ENCODE measurements at places on chromosomes 6 and 20. TPM values are rescaled to one million over a fixed set of nuclear protein-coding genes. Genes with fewer than 3 reads are reported as not detected.

Gene PTPRA
- total RNA-seq, result 150 TPM

Gene TRIM31
- not detected for total RNA-seq

Gene LTB
- total RNA-seq, result not detected

Gene LATS1
- 37.0 TPM for total RNA-seq

Gene DACT2
- total RNA-seq, result 1.3 TPM

Gene CCN6
- not detected for total RNA-seq

Gene GTSF1L
- not detected for total RNA-seq

Gene SSTR4
- 3.0 TPM for total RNA-seq

- no peak for DNase-seq
Measured at GRCh38 chr20:32149566-32150170, 40.2 kb downstream of the TM9SF4 start.

- no peak for DNase-seq
Measured at GRCh38 chr6:38100380-38100779, 280.9 kb downstream of the ZFAND3 start.

- DNase-seq, result no peak
Measured at GRCh38 chr6:17632934-17633333, 32.8 kb downstream of the FAM8A1 start.

DNA sequence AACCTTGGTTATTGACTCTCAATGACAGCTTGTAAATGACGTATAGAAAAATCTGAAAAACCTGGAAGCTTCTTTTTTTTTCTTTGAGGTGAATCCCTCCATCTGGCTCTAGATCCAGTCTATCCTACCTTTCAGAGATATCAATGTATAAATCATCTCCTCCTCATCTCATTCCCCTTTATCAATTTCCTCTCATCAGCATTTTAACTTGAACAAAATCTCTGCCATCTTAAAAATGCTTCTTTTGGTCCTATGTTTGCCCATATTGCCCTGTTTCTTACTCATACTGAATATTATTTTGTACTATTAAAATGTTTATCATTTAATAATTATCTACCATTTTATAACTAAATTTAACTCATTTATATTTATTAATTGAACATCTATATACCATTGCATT, 306.7 kb upstream of the TSHZ2 start:
- DNase-seq, result no peak

- DNase-seq, result no peak
Measured at GRCh38 chr20:58352468-58352867, 36.6 kb upstream of the VAPB start.

GRCh38 chr20:15899967-15900366, 673.3 kb downstream of the KIF16B start:
- DNase-seq, result no peak

DNA sequence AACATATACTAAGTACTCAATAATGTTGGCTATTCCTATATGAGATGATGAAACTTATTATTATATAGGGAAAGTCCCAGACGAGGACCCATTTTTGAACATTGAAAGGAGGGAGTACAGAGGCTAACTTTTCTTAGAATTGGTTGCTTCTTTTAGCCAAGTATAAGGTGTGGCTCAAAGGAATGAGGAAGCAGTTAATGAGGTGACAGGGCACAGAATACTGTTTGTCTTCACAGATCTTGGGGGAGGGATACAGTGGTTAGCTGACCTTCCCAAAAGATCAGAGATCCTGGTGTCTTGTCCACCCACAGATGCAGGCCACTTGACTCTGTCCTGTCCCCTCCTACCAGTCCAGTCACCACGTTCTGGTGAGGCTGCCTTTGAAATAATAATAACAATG, 67.8 kb upstream of the EPB41L1 start:
- no peak for DNase-seq

DNA sequence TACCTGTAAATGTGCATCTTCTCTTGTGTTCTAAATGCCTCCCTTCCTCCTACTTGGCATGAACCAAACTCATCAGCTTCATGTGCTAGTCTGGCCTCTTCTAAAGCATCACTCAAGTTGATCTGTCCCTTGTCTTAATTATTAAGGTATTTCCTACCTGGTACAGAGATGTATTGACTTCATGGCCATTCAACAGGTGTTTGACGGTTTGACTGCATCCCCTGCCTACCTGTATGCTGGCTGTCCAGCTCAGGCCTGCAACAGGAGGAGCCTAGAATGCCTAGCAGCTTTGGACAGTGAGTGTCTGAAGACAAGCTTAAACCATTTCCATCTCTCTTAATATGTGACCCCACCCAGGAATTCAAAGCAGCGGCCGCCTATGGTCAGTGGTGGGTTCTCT, 24.6 kb downstream of the RIN2 start:
- no peak for DNase-seq

DNA sequence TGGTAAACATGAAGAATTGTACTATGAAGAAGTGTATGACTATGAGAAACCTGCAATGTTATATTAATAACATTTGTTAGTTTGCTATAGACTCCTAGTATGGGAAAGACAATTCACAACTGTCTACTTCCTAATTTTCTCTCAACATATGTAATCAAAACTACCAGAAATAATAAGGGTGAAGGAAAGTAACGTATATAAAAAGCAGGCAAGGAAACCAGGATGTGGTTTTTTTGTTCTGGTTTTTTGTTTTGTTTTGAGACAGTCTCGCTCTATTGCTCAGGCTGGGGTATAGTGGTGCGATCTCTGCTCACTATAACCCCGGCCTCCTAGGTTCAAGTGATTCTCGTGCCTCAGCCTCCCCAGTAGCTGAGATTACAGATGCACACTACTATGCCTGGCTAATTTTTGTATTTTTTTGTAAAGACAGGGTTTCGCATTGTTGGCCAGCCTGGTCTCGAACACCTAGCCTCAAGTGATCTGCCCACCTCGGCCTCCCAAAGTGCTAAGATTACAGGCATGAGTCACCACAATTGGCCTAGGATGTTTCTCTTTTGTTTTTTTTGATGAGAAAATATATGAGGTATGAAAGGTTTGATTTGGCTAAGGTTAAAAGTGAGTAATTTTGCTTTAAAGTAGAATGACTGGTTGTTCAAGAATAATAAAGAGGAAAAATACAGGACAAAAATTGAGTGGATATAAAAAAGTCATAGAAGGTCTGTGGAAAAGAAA, 83.1 kb downstream of the PTCHD4 start:
- no peak for DNase-seq

DNA sequence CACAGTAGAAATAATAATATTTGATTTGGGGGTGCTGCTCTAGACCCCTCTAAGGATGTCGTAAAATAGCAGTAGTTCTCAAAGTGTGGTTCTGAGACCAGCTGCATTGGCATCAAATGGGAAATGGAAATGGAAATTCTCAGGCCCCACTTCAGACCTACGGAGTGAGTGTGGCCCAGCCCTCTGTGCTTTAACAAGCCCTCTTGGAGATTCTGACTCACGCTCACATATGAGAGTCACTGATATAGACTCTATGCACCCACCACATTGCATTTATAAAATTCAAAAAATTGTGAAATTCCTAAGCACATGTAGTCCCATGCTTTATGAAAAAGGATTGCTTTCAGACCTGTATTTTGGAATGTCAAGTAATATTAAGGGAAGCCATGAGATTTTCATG, 14.2 kb upstream of the PPP1R16B start:
- DNase-seq, result no peak

DNA sequence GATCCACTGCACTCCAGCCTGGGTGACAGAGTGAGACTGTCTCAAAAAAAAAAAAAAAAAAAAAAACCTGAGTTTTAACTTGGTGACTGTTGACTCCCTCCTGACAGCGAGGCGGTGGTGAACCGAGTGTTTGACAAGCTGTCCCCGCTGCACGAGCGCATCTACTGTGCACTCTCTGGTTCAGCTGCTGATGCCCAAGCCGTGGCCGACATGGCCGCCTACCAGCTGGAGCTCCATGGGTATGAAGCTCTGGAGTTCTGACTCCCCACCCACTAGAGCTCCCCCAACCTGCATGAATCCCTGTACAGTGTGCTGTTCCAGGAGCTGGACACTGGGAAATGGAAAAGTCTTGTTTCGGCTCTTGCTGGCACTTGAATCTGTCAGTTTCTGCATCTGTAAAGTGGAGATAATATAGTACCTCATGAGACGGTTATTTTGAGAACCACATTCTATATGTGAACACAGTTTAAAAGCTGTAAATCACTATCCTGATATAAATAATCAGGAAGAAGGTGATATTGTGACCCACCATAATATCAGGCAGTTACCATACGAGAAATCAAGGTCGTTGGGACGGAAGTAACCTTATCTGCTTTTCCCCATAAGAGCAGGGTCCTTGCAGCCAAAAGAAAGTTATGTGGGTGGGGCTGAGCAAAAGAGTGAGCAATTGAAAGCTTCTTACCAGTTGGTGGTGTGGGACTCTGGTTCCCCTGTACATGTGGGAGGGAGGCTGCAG, 3.3 kb downstream of the PSMB9 start:
- DNase-seq, result no peak

DNA sequence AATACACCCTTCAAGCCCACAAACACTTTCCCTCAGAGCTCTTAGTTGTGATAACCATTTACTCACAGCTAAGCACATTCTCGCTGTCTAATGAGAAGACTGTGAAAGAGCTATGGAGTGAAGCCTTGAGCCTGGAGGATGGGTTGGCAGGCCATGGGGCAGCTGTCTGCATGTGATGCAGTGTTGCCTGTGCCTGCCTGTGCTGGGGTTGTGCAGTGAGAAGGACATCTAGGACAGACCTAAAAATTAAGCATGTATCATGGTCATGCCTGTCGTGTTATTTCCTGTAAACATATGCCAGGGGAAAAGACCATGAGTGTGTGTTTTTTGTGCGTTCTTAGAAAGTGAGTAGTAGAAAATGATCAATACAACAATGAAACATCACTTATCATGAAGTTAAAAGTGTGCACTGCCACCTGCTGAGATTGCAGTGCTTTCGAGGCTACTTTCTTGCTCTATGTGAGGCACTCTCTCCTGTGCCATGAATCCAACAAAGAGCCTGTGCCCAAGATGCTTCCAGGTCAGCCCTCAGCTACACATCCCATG, 8.1 kb upstream of the ZC3H12D start:
- no peak for DNase-seq

DNA sequence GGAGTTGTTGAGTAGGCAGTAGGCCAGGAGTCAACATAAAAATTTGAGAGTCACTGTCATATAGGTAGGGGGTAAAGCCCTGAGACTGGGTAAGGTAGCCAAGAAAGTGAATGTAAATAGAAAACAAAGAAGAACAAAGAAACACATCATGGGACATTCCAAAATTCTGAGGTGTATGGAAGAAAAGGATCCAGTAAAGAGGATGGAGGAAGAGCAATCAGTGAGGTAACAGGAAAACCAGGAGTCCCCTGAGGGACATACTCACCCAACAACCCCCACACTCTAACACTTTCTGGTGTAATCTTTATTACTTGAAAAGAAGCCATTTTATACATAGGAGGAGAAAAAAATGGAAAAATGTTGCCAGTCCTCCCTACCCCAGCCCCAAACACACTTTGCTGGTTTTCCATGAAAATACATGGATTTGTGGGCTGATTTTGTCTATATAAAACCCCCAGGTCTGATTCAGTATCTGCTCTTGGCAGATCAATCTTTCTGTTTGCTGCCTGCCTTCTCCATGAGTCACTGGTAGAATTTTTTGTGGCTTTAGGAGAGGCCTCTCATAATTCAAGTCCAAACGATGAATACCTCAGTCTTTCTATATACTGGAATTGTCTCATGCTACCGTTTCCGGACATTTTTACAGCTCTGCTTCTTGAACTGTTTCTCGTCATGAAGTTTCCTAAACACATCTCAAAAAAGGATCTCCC, 271.4 kb upstream of the MAN1A1 start:
- no peak for DNase-seq

DNA sequence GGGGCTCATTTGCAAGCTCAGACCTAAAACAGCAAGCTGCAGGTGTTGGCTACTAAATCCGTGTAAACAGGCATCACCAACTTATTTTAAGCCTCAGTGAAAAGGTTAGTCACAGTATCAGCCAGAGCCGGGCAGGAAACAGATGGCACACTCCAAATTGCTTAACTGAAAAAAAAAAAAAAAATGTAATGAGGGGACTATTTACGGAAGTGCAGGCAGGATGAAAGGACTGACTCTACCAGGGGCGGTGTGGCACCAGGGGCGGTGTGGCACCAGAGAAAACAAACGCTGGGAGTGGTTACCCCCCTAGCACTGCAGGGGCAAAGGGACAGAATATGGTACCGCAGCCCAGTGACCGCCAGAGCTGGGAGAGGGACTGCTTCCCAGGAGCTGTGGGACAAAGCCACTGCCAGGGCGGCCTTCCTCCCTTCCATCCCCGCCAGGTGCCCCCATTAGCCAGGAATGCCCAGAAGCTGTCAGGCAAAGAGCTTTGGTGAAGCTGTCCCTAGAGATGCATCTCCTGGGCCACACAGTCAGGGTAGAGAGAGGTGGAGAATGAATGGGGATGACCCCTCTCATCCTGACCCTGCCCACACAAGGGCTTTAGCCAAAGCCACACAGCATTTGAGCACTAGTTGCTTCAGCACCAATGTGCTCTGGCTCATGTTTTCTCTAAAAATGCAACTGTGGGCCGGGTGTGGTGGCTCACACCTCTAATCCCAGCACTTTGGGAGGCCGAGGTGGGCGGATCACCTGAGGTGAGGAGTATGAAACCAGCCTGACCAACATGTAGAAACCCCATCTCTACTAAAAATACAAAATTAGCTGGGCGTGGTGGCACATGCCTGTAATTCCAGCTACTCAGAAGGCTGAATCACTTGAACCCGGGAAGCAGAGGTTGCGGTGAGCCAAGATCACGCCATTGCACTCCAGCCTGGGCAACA, 39.6 kb upstream of the GFOD1 start:
- DNase-seq, result no peak

DNA sequence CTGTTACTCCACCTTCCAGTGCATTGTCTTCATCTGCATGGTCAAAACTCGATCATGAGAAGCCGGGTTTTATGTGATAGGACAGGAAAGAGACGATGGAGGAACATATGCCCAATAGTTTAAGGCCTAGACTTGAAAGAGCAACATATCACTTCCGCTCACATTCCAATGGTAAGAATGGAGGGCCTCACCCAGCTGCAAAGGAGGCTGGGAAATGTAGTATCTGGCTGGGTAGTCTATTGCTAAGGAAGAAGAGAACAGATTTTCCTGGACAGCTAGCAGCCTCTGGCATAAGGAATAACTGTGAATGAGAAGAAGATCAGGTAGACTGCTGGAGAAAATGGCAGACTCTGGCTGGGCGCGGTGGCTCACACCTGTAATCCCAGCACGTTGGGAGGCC, 19.2 kb downstream of the FITM2 start:
- no peak for DNase-seq

DNA sequence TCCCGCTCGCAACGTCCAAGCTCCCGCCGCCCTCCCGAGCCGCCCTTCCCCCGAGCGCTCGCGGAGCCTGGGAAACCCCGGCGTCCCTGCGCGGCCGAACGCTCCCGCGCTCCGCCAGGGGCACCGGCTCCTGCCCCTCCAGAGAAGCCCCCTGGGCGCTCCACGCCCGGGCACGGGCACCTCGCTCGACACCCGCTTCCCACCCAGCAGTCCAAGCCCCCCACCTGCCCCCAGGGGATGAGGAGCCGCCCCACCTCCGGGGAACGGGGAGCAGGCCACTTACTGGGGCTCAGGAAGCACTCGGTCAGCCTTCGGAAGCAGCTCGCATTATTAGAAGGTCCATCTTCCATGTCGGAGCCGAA, 1.4 kb downstream of the PDE10A start:
- no peak for DNase-seq

All from dorsolateral prefrontal cortex (tissue), 122 donors.